Activated T-cell treated with anti-CD3 and anti-CD28 coated beads for 4 hours (primary cell): ENCODE measurements at places on chromosomes 4 and X.

DNA sequence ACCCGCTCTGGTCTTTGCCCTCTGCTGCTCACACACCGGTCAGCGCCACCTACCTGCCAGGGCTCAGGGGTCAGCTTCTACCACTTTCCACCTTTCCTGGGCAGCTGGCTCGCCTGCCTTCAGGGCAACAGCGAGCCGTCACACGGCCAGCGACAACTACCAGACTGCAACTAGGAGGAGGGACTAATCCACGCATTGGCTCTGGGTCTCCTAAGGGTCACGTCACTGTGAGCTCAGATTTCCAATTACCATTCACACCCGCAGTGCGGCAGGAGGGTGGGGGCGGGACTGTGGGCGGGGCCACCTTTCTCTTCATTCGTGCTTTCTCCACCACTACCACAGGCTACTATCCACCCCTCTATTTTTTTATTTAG, at the start of gene BEX5:
TSS of gene BEX5 (minus strand) at position 172 of the 374 bp plus-strand sequence. CDS start 1,712 bp downstream, outside the sequence.
- peak; percentile 28 for DNase-seq

DNA sequence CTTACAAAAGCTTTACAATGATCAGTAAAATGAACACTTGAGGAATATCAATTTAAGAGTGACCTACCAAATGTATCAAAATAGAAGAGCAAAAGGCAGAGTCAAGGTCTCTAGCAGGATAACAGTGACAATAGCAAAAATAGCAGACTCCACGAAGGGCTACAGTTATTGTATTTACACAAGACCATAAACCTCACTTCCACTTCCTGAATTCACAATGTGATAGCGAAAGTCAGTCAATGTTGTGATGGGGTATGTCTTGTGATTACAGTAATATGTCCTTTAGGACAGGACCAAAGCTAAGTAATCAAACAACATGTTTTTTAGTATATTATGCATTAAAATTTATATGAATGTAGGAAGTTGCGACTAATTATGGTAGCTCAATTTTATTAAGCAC, 139.6 kb downstream of the IQCM start:
- DNase-seq: no peak

DNA sequence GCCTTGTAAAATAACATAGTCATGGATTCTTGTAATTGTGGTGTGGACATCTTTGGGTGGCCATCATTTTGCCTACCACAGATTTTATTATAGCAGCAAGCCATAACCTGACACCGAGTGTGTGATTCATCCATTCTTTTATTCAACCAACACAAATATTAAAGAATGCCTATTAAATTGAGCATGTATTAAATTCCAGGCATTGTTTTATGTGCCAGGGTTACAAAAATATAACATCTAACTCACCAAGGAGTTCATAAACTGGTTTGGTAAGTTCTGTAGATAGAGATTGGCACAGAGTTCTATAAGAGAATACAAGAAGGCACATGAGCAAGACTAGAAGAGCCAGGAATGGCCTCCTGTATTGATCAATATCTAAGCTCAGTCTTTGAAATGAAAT, 18.0 kb downstream of the NBDY start:
- DNase-seq: no peak

DNA sequence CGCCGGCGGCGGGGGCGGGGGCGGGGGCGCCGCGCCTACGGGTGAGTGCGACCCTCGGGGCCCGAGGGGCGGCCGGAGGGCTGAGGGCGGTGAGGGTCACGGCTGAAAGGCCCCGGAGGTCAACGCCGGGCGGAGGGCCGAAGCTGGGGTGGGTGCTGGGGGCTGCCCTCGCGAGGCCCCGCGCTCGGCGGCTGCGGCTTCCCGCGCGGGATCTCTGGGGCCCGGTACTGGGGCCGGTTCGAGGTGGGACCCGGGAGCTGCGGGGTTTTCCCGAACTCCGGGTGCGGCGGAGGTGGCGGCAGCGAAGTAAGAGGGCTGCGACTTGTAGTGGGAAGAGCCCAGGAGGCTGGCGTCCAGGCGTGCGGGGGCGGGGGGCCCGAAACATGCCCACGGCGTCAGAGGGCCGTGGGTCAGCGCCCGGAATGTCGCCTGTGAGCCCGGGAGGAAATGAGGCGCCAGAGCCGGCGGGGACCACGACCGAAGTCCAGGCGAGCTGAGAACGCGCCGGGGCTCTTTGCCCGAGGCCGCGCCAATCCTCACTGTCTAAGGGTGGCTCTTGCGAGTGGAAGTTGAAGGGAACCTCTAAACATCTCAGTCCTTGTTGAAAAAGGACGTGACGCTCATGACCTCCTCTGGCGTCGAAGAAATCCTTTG, 407 bp downstream of the IL13RA1 start:
- DNase-seq: no peak

GRCh38 chr4:85486425-85487086, 11.6 kb downstream of the ARHGAP24 start:
- DNase-seq: no peak

DNA sequence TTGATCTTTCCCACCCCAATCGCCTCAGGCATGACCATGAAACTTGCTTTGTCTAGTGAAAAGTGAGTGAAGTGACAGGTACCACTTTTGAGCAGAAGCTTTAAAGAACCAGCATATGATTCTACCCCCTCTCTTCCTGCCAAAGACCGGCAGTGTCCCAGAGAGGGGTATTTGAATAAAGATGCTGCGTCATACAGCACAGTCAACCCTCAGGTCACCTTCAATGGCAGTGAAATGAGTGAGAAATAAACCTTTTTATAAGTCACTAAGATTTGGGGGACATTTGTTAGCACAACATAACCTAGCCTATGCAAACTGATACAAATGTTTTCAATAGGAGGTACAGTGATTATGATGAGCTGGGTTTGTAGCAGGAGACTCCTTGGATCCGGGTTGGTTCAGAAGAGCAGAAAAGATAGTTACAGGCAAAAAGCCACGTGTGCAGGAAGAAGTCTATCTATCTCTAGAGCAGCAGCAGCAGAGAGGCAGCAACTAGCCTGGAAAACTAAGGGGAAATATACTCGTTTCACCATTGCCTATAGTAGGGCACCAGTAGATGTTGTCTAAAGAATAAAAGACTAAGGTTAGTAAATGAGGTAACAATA, 30.3 kb upstream of the SPRY1 start:
- DNase-seq: no peak

DNA sequence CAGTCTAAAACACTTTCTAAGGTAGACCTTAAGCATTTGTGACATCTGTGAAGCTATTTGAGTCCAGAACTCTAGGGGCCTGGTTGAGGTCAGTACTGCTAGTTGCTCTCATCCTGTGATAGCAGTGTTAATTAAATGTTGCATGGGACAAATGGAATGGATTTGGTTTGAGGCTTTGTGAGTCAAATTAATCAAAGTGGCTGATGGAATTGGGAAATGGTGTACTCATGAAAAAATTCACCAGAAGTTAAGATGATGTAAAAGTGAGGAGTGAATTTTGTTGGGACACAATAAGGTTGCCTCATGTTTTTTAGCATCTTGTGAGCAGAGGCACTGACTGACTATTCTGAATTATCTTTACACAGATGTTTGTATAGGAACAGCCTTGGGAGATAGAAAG, 99.2 kb upstream of the ARSJ start:
- DNase-seq: no peak

- DNase-seq: peak; percentile 11
These were observed 83.6 kb downstream of the NBDY start for GRCh38 chrX:56812515-56813105.

DNA sequence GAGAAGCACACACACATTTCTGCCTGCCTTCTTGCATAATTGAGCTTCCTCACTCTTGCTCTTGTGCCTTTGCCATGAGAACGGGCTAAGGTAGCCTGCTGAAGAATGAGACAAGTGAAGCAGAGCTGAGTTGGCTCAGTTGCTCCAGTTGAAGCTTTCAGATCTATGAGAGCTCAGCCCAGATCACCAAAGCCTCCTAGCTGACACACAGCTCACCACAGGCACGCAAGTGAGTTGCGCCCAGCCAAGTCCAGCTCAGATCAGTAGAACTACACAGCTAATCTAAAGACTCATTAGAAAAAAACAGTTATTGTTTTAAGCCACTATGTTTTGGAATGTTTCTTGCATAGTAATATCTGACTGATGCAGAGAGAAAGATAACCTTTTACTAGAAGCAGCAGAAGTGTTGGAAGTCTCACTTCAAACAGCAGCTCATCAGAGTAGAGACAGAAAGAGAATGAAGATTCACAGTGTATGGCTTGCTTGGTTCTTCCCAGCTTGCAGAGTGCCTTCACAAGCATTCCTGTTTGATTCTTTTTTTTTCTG, 362.4 kb downstream of the MID1IP1 start:
- DNase-seq: no peak

DNA sequence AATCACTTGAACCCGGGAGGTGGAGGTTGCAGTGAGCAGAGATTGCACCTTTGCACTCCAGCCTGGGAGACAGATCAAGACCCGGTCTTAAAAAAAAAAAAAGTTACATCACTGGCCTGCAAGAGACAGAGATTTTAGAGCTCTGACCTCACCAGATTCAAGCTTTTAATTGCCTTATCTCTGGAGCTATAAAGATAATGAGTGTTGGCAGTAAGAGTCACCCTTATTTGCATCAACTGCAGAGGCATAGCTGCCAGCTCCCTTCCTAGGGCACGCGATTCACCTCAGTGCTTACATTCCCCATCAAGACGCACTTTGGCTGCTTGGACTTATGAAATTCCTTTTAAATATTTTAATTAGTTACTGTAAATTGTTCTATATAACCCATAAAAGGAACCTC, 12.5 kb upstream of the SPATA4 start:
- DNase-seq: no peak

- no peak for DNase-seq
These were observed 160.4 kb downstream of the CPEB2 start for GRCh38 chr4:15162465-15163283.

- DNase-seq: no peak
These were observed 18.5 kb upstream of the UVSSA start for GRCh38 chr4:1328267-1329155.

DNA sequence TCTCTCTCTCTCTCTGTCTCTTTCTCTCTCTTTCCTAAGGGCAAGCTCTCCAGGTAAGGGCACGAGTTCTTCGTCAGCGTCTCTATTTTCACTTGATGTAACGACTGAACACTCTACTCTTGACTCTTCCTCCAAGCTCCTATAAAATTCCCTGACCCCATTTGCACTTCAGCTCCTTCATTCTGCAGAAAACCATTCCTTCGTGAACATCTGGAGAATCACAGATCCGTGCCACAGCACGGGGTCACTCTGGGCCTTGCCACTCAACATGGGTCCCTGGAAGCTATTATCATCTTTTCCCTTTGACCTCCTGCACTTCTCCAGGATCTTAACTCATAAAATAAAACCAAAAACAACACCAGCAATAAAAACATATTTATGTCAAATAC, 112.0 kb upstream of the LNX1 start:
- no peak for DNase-seq

GRCh38 chrX:138858438-138858837, 146.9 kb upstream of the FGF13 start:
- no peak for DNase-seq

GRCh38 chrX:124594017-124594651, 247.8 kb downstream of the SH2D1A start:
- DNase-seq: no peak

DNA sequence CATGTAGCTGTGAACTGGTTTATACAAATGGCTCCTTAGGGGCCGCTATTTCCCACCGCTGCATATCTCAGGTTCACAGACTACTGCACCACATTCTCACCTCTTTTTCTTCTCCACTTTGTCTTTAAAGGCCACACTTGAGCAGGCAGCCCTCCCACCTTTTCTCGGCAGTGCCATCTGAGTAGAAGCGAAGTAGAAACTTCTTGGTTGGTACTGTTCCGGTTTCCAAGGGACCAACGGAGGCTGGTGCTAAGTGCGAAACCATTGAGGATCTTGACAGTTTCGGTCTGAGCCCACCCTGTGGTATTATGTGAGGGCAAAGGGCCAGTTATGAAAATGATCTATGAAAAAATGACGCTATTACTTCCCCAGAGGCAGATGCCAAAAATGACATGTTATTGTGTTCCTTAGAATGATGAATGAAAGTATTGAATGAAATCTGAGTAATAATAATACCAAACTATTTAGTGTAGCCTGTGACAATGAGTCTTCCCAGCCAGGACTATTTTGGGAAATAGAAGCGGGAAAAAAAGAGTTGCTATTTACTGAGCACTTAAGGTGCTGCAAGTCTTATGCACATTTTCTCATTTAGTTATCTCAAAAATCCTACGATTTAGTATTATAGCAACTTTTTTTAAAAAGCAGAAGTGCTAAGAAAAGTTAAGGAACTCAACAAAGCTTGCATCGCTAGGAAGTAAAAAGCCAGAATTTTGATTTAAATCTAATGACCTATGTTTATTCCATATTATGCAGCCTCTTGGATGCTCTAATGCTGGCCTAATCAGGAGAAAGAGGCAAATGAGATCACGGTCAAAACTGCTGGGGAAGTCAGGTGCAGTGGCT, 29.6 kb upstream of the CHRNA9 start:
- DNase-seq: no peak

- no peak for DNase-seq
These were observed 11.1 kb downstream of the MAEA start for GRCh38 chr4:1300466-1301455.
